HuH-7.5 (cell line): ENCODE measurements at places on chromosomes 4 and X.

- DNase-seq = no peak
Measured at GRCh38 chr4:140777894-140778293, 21.7 kb upstream of the TBC1D9 start.

DNA sequence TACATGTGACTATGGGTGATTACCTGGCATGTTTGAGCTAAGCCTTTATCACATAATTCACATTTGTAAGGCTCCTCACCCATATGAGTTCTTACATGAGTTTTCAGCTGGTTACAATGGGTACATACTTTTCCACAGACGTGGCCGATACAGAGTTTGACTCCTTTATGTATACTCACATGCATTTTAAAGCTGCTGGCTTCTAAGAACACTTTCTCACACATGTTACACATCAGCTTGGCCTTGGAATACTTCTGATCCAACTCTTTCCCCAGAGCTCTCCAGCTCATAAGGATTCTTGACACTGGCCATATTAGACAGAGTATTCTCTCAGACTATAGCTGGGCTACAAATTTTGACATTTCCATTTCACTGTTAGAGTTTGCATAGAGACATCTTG lies 66.3 kb downstream of the TAB3 start:
- DNase-seq = no peak

DNA sequence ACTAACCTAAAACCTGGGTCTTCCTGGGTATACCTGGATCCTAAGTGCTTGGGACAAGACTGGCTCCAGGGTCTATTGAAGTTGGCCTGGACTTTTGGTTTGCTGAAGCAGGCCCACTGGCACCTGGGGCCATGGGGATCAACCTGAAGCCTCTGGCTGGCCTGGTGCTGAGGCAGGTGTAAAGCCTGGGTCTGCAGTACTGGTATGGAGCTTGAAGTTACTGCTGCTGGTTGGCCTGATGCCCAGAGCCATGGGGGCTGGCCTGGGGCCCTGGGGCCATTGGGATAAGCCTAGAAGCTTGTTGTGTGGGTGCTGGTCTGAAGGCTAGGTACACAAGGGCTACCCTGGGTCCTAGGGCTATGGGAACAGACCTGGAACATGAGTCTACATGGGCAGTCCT lies 743.2 kb upstream of the GRIA3 start:
- no peak for DNase-seq

- DNase-seq = no peak
Measured at GRCh38 chr4:73409012-73409862, 5.2 kb downstream of the ALB start.

- DNase-seq = no peak
Measured at GRCh38 chr4:79357365-79357764, 31.5 kb upstream of the NAA11 start.

DNA sequence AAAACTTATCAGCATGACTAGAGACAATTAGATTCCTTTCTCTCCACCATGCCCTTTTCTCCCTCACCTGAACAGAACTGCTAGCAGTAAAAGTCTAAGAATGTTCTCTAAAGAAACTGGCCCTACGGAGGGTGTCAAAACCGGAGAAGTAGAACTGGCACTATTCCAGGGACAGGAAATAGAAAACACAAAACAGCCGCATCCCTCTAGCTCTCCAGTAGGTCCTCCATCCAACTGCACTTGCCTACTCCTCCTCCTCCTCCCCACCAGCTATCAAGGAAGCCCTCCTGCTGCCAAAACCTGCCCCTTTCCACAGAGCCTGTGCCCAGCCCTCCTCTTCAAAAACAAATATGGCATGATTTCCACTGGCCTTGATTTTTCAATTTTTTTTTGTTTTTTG lies 28.4 kb downstream of the FUNDC1 start:
- DNase-seq = no peak

DNA sequence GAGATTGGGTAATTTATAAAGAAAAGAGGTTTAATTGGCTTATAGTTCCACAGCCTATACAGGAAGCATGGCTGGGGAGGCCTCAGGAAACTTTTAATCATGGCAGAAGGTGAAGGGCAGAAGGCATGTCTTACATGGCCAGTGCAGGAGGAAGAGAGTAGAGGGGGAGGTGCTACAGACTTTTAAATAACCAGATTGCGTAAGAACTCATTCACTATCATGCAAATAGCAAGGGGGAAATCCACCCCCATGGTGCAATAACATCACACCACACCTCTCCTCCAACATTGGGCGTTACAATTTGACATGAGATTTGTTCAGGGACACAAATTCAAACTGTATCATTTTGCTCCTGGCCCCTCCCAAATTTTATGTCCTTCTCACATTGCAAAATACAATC lies 353.8 kb upstream of the PABPC5 start:
- DNase-seq = no peak

DNA sequence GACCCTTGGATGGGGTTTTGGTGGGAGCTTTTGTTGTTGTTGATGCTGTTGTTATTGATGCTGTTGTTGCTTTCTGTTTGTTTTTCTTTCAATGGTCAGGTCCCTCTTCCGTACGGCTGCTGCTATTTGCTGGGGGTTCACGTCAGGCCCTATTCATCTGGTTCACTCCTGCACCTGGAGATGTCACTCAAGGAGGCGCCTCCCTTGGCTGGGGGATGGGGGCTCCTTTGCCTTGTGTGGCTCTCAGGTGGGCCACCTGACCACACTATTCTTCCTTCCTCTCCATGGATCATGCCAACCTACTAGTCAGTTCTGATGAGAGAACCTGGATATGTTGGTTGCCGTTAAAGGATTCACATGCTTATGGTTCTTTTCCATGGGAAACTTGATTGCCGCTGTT lies 39.1 kb upstream of the PRPS1 start:
- no peak for DNase-seq

DNA sequence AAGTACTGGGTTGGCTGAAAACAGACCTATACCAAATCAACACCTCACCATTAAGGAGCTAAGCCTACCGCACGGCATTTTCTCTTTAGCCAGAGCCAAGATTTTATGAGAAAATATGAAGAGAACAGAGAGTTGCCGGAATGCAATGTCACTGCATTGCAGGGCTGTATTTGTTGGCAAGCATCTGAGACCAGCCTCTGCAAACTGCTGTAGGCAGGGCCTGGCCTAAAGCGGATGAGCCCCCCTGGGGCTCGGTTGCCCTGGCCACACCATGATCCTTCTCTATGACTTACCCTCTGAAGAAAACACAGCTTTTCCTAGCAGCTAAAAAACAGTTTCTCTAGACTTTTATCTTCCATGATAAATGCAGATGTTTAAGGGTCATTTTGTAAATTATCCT lies 120.5 kb upstream of the SORBS2 start:
- no peak for DNase-seq

GRCh38 chr4:36332023-36332781 lies 50.8 kb downstream of the DTHD1 start:
- no peak for DNase-seq

GRCh38 chrX:16754019-16754418 lies 32.2 kb upstream of the TXLNG start:
- DNase-seq = no peak

GRCh38 chr4:186144946-186145569 lies 40.6 kb downstream of the FAM149A start:
- peak; percentile 37 for DNase-seq

- no peak for DNase-seq
Measured at GRCh38 chr4:67014592-67014991, 530.7 kb downstream of the CENPC start.

- DNase-seq = no peak
Measured at GRCh38 chr4:145320294-145320693, 139.9 kb upstream of the OTUD4 start.

DNA sequence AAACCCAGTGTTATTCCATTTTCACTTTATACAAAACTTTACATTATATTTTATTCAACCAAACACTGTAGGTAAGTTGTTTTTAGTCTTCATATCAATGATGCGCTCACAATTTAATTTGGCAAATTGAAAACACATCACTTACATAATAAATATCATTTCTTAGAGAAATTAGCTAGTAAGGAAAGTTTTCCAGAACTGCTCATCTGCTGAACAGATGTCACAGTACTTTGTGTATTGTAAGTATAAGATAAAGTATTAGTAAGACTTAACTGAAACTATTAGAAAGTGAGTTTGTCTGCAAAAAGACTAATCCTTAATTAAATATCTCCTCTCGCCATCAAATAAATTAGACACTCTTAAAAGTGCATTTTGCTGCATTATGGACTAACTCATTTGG lies 108.7 kb upstream of the PACRGL start:
- DNase-seq = no peak

DNA sequence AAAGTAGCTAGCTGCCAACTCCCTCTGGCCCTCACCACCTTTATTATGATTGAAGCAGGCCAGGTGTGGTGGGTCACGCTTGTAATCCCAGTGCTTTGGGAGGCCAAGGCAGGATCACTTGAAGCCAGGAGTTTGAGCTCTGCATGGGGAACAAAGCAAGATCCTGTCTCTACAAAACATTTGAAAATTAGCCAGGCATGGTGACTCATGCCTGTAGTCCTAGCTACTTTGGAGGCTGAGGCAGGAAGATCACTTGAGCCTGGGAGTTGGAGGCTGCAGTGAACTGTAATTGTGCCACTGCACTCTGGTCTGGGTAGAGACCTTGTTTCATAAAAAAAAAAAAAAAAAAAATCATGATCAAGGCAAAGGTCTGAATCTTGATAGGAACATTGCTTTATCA lies 467.0 kb upstream of the DIPK2B start:
- no peak for DNase-seq

DNA sequence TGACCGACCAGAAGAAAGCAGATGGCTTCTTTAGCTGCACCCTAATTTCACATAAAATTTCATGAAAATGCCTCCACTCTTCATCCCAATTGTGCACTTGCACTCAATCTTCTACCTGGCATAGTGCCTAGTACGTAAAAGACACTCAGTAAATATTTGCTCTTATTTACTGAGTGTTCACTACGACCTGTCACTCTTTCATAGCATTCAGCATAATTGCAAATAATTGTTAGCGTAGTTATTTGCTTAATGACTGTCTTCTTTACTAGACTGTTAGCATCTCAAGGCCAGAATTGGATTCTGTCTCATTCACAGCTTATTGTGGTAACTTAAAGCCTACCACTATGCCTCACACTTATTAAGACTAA lies 130.2 kb downstream of the ENOX2 start:
- no peak for DNase-seq

GRCh38 chr4:88858752-88859151 lies 161.1 kb upstream of the NAP1L5 start:
- DNase-seq = no peak

GRCh38 chr4:169098532-169098931 lies 88.5 kb upstream of the CBR4 start:
- no peak for DNase-seq

GRCh38 chr4:54085284-54085683 lies 14.7 kb upstream of the GSX2 start:
- DNase-seq = no peak

DNA sequence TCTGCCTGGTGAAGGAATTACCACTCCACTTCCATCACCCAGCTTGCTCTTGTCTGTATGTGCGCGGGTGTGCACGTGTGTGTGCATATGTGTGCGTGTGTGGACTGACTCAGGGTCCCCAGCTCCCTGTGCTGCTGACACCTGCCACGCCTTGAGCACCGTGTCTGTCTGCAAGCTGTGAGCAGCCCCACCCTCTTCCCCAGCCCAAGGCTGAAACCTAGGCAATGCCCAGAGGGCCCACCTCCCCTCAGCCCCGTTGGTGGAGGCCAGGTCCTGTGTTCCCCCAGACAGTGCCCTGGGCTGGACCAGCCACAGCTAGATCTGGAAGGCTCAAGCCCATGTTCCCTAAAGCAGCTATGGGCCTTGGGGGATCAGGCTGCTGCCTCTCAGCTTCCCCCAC lies 2.0 kb upstream of the CCNQ start:
- no peak for DNase-seq

DNA sequence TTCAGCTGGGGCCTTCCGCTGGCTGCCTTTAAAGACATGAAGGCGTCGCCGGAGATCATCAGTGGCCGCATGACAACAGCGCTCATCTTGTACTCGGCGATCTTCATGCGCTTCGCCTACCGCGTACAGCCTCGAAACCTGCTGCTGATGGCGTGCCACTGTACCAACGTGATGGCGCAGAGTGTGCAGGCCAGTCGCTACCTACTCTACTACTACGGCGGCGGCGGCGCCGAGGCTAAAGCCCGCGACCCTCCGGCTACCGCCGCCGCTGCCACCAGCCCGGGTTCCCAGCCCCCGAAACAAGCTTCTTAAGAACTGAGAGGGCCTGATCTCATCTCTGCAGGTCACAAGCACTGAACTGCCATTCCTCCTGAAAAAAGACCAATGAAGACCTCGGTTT lies 437 bp downstream of the MPC1L start:
- DNase-seq = no peak

DNA sequence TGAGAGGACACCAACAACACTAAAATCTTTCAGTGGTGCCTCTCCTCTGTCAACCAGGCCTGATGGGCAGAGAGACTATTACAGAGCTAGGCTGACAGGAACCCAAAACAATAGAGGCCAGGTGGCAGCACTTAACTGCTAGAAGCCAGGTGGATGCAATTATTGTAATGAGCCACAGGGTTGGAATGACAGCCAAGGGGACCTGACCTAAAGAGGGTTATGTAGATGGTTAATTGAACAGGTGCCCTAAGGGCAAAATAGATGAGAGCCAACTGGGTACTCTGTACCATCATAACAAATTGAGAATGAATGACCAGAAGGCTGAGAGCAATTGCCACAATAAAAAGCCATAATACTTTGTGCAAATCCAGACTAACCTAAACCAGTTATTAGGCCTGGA lies 24.7 kb upstream of the FRAS1 start:
- DNase-seq = no peak

DNA sequence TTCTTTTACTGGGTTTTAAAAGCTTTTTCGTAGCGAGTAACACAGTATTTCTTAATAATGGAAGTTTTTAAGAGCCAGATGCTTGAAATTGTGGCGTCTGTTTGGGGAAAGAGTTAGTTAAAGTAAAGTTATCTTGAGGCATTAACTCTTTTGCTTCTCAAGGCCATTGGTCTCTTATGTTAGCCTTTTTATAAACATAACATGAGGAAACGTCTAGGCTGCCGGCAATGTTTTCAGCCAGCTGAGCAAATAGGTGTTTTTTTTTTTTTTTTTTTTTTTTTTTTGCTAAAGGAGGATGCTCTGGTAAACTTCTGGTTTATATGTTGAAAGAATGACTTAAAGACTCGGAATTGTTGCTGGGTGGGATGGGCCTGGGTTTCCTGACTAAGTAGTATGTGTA lies 51.1 kb upstream of the RBMX start:
- DNase-seq = no peak

GRCh38 chrX:100649550-100650356 lies 5.8 kb downstream of the SRPX2 start:
- no peak for DNase-seq

DNA sequence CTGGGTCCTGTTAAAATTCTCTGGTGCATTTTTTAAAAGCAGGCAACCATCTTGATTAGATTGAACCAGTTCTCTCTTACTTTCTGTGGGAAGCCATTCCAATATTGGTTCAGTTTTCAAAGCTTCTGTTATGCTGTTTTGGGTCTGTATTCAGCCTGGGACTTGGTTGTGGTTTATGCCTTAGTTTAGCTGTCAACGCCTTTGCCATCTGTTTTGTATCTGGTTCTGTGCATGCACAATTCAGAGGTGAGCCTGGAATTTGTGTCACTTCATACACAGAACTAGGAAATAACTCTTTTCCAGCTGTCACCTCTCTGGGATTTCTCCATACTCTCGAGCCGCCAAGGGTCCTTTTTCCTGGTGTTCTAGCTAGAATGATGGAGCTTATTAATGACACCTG lies 46.2 kb downstream of the STAP1 start:
- no peak for DNase-seq

GRCh38 chr4:142449771-142450373 lies 396.2 kb downstream of the INPP4B start:
- no peak for DNase-seq
